ENCODE measurements at places on chromosomes 3 and 15.

DNA sequence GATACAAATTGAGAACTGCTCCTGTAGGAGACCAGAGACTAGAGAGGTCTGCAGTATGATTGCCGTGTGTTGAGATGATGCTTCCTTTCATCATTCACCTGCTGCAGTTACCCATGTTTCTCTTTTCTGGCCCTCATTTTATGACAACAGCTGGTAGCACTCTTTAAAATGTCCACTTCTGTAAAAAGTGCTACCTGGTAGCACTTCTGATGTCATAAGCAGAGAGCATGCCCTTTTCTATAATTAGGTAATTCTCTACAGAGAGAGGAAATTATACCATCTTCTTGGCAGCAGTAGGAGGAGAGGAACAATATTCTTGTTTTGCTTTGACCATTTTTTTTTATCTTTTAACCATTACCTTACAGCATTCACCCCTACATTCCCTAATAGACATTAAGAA lies 123.8 kb downstream of the PPM1L start:
- DNase-seq, result no peak

GRCh38 chr15:45666119-45666875 lies 31.5 kb downstream of the SQOR start:
- DNase-seq, result no peak

DNA sequence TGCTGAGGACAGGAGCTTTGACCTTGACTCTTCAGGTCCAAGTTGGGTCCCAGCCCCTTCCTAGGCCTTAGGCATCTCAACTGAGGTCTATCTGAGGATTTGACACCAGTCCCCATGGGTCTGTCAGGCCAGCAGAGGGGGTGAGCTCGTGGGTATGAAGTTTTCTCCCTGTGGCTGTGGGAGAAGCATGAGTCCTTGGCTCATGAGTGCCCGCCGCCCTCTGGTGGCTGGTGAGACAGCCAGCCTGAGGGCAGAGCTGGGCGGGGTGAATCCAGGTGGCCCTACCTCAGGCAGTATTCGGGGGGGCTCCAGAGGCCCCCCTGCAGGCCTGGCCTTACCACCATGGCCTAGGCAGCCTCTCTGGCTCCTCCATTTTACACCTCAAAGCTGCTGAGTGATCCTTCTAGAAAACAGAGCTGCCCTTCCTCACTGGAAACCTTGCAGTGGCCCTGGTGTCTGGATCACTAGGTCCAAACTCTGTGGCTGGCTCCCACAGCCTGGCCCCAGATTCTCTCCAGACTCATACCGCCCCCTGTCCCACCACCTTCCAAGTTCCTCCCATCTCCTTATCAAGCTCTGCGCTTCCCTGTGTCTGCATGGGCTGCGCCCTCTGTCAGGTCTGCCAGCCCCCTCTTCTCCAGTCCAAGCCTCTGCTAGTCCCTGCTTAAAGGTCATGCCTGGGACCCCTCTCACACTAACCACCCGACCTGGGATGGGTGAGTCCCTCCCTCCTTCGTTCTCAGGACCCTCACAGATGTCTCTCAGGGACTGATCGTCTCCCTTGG lies 16.1 kb downstream of the SH2D7 start:
- no peak for DNase-seq

GRCh38 chr15:93658026-93658816 lies 569.2 kb upstream of the RGMA start:
- no peak for DNase-seq

DNA sequence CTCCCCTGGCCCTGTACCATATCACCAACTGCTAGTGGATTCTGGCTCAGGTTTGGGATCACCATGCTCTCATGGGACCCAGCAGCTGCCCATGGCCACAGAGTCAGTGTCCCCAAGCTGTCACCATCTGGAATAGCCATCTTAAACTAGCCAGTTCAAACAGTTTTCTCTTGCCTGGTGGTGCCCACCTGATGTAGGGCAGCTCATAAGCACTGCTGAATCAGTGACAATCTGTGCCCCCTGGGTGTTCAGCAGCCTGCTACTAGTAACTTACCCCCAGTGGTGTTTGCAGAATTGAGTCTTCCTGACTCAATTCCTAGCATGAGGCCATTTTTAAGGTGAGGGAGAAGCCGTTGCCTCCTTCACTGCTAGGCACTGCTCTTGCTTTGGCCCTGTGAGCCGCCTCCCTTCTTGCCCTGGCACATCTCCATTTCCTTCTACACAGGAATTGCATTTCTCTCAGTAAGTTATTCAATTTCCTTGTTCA lies 7.9 kb downstream of the RPSA start:
- no peak for DNase-seq

DNA sequence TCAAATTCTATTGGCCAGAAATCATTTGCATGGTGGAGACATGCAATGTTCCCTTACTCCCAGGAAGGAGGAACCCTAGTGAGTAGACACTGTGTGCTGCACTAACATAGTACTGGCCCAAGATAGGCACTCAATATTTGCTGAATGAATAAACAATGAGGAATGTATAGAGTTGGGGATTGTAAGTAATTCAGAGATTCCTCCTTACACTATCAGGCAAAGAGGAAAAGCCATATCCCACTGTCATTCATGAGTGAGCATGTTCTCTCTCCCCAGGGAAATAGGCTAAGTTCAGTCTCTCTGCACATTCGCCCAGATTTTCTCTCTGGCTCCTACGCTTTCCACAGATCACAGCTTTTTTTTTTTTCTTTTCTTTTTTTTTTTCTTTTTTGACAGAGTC lies 154.9 kb upstream of the WNT5A start:
- DNase-seq, result no peak

GRCh38 chr3:98977520-98977919 lies 76.0 kb upstream of the DCBLD2 start:
- DNase-seq, result no peak

GRCh38 chr15:40235201-40235885 lies 3.5 kb upstream of the PAK6 start:
- no peak for DNase-seq

GRCh38 chr3:48514431-48515227 lies 10.7 kb upstream of the SHISA5 start:
- DNase-seq, result no peak

DNA sequence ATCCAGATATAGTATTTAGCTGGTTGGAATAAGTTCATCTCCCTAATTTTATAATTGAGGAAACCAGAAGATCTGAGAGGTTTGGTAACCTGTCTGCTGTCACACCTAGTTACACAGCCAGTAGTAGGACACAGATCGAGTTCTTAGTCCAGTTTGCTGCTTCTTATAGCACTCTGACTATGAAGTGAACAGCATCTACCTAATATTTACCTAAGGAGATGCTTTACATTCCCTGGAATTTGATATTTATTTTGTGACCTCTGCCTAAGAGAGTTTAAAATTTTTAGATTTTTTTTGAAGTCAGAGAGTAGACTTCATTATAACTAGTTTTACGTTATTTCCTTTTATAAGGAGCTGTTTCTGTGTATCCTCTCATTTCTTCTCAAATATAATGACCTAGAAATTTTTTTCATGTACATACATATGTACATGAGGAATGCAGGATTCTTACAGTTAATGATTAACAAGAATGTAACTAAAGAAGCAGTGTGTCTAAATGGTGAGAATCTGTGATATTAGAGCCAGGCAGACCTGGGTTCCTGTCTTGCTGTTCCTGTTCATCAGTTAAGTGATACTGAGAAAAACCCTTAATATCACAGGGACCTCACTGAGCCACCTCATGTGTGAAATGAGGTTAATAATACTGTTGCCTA lies 4.3 kb downstream of the ARHGEF26 start:
- no peak for DNase-seq

DNA sequence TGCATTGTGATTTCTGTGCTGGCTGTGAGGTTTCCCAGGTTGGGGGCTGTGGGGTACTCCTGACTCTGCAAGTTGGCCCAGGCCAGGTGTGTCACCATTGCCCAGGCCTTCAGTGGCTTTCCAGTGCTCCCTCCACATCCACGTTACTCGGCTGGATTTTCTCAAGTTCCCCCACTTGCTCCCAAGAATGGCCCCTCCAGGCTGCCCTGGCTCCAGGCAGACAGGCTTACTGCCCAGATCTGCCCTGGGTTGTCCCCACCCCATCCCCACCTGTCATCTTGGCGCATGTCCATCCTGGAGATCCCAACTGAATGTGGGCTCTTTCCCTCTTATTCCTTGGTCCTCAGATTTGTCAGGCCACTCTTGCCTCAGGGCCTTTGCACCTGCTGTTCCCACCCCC lies 3.6 kb downstream of the APBA2 start:
- DNase-seq, result no peak

- no peak for DNase-seq
Measured at GRCh38 chr3:38576526-38577370, 72.7 kb downstream of the SCN5A start.

- DNase-seq, result no peak
Measured at GRCh38 chr3:30778933-30779332, 115.5 kb downstream of the GADL1 start.

DNA sequence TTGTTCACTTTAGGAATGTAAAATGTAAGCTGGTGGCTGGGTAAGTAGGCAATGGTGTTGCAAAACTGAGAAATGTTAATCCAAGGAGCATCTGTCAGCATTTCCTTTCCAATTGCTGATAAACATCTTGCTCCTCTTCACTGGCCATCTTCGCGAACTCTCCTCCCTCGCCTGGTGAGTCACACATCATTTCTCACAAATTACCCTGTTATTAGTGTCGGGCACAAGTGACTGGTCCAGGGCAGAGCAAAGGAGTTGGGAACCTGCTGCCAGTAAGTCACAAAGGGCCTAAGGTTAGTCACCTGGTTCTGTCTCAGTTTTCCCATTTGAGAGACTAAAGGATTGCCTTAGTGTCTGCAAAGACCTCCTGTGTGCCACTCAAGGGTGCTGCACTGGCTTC lies 13.0 kb downstream of the CERS3 start:
- DNase-seq, result no peak

DNA sequence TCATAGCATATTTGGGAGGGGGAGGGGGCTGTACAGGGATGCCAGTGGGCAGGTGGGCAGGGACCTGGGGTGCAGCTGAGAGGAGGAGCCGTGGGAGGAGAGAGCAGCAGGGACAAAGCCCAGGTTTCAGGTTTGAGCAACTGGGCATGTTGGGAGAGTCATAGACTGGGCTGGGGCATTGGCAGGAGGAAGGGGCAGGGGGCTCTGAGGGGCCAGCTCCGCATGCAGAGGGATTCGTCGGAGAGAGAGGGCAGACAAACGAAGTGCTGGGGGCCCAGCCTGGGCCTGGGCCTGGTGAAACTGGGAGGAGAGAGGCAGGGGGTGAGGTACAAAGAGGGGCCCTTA lies 25.2 kb downstream of the RASGRF1 start:
- DNase-seq, result no peak

Data from NCI-H1048 (cell line).